ENCODE measurements at places on chromosomes 5 and 9.

DNA sequence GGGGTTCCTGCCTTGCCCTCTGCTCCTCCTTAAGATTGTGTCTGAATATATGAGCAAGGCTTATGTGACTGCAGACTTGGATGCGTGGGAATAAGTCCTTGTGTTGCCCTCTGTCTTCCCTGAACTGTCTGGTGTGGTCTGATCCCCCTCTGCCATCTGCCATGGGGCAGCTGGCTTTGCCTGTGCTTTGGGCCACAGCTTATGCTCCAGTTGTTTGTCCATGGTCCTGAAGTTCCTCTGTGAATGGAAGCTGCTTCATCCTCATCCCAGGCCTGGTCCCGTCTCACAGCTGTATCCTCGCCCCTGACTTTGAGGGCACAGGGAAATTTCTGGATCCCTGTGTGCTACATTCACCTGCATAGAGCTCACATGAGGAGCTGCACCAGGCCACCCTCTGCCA lies 14.7 kb downstream of the IL31RA start:
- no peak for DNase-seq

- DNase-seq: no peak
Observed at GRCh38 chr5:136729901-136730355, 364.6 kb upstream of the TRPC7 start.

DNA sequence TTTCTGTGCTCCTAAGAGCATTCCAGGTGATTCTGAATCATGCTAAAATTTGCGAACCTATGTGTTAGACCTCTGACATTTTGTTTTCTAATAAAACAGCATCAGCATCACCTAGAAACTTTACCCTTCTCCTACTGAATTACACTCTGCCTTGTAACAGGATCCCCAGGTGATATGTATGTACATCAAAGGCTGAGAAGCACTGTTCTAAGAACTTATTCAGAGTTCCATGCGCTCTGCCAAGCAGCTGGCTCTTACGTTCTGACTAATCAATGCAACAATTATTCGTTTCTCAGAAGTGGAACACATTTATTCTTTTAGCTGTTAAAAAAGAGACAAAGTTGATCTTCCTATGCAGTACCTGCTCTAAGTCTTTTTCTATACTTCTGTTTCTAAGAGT lies 228.6 kb downstream of the SLF1 start:
- DNase-seq: no peak

- peak; percentile 9 for DNase-seq
Observed at GRCh38 chr5:168578006-168578405, 1.2 kb downstream of the PANK3 start.

DNA sequence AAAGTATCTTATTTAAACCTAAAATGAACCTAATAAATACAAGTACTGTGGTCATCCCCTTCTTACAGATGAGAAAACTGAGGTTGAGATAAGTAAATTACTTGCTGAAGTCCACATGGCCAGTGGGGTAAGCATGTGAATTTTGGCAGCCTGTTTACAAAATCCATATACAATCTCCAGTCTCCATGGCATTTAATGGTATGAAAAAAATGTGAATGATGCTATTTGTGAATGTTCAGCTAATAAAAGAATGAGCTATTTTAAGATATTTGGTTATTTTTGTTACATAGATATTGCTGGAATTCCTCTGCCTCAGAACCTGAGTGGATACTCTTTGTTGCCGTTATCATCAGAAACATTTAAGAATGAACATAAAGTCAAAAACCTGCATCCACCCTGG lies 19.3 kb upstream of the GPR150 start:
- DNase-seq: no peak

- no peak for DNase-seq
Observed at GRCh38 chr9:136722969-136723356, 10.6 kb downstream of the DIPK1B start.

- DNase-seq: no peak
Observed at GRCh38 chr9:101527066-101527465, 6.6 kb upstream of the RNF20 start.

DNA sequence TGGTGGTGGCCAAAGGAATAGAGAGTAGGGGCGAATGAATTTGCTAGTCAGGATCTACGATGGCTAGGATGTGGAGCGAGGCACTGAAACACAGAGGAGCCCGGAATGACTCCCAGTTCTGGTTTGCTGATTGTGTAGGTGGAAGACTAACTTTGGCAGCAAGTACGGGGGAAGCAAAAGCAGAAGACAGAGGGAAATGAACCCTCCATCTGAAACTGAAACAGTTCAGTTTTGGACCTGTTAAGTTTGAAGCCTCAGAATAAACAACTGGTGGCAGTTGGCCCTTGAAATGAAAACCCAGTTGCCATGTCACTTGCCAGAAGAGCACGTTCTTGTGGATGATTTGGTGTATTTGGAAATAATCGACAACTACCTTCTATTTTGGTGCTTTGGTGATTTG lies 15.4 kb upstream of the SMIM15 start:
- no peak for DNase-seq

GRCh38 chr5:143471041-143471509 lies 67.6 kb upstream of the NR3C1 start:
- DNase-seq: no peak

DNA sequence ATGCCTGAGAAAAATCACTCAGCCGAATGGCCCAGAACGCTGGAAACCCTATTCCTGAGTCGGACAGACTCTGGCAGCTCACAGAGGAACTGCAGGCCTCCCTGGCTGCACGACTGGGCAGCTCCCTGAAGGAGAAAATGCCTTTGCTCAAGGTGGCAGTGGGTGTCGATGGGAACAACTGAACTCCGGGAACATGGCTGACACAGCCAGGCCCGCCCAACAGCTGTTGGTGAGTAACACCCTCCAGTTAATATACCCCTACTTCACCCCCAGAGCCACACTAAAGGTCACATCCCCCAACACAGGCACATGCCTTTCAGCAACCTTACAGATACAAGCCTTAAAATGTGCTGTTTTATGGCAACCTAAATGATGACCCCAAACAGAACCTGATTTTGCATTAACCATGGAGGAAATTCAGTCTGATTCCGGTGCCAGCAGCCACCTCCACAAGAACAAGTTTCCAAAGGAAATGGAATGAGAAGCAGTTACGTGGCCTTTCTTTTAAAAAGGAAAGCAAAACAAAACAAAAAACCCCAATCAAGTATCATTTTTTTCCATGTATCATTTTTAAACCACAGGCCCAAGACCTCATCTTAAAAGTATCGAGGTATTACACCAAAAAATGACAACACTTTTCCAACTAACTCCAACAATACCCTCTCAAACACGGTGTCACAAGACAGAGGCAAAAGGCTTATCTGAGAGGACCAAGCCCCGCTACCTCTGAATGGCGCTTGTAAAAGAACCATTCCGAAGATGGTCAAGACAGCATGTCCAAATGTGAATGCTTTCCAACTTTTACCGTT lies 3.1 kb downstream of the KLF9 start:
- peak; percentile 26 for DNase-seq

Data from NCI-H2081 (cell line).